ENCODE measurements at places on chromosomes 6 and 20.

DNA sequence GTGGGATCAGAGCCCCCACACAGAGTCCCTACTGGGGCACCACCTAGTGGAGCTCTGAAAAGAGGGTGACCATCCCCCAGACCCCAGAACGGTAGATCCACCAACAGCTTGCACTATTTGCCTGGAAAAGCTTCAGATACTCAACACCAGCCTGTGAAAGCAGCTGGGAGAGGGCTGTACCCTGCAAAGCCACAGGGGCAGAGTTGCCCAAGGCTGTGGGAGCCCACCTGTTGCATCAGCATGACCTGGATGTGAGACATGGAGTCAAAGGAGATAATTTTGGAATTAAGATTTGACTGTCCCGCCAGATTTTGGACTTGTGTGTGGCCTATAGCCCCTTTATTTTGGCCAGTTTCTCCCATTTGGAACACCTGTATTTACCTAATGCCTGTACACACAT, 260.4 kb downstream of the TBX18 start:
- no peak for DNase-seq

DNA sequence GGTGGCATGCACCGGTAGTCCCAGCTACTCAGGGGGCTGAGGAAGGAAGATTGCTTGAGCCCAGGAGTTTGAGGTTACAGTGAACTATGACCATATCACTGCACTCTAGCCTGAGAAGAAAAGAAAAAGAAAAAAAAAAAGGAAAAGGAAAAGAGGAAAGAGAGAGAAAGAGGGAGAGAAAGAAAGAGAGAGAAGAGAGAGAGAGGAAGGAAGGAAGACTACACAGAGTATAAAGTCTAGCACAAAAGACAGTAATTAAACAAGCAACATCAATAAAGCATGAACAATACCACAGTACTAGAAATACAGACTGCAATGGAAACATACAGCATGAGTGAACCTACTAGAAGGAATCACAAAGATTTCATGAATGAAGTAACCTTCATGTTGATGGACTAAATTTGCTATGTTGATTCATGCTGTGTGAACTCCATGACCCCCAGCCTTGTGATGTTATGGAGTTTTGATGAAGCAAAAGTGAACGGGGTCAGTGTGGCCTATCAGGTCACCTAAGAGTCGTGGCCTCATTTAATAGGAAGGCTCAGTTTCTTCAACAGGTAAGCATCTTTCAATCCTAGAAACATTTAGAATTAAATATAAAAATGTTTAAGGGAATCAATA, 57.6 kb downstream of the NUDT3 start:
- DNase-seq, result no peak

DNA sequence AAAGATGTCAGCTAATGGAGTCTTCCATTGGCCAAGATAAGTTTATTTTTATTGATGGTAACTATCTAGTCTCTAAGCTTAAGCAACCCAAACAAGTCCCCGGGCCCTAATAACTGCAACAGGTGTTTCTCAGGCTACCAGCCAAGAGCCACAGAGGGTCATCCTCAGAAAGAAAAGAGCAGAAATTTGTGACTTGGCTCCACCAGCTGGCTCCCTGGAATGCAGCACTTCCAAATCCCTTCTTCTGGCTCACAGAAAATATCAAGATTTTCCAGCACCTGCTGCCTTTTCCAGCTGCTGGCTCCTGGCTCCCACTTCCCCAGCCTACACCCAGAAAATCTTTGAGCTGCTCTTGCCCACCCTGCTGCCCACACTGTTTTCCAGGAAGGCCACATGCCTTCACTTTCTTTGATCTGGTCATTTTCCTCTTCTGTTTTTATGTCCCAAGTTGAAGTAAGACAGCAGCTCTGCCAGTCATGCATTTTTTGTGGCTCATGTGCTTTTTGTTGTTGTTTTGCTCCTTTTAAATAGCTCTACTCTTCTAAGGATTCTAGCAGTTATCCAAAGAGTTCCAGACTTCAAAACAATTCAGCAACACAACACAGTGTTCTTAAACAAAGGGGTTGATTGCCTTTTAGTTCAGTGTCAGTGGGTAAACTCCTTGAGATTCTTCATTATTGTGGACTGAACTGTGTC, 151.0 kb upstream of the SMLR1 start:
- no peak for DNase-seq

GRCh38 chr6:121485359-121485811, 49.9 kb downstream of the GJA1 start:
- no peak for DNase-seq

GRCh38 chr20:37977338-37977737, 55.9 kb downstream of the TTI1 start:
- DNase-seq, result no peak

DNA sequence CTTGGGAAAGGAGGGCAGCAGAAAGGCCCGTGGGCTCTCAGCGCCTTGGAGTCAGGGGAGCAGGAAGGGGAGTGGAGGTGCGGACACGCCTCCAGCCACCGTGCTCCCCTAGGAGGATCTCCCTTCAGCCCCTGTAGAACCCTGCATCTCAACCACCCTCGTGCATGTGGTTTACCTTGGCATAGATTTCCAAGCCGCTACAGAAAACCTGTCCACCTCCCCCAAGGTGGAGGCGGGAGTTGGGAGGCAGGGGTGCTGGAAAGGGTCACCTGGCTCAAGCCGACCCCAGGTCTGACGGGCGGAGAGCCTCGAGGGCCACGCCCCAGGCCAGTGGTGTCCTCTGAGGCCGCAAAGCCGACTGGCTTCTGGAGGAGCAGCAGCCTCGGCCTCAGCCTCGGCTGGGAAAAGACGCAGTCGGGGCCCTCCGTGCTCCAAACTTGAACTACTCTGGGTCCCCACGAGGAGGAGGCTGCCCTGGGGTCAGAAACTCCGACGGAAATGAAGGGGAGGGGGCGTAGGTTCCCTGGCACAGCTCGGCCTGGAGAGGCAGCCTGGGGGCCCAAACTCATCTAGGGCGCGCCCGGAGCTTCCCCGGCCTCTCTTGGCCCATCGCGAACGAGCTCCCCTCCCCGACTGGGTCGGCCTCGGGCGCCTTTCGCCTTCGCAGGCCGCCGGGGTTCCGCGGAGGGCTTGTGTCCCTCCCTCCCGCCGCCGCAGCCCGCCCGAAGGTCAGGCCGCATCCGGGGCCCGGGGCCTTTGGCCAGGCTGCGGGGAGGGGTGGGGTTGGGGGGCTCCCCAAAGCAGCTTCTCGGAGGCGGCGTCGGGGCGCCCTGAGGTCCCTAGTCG, 6.3 kb upstream of the FOXF2 start:
- DNase-seq, result no peak

GRCh38 chr6:72425003-72425681, 196.7 kb upstream of the KCNQ5 start:
- DNase-seq, result no peak

DNA sequence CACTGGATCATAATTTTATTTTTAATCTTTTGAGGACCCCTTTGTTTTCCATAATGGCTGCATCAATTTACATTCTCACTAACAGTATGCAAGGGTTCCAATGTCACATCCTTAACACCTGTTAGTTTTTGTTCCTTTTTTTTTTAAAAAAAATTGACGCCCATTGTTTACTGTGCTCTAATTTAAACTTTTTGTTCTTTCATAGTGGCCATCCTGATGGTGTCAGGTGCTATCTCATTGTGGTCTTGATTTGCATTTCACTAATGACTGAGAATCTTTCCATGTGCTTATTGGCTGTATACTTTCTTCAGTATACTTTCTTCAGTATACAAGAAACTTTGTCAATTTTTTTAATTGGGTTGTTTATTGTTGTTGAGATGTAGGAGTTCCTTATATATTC, 347.0 kb downstream of the RNGTT start:
- no peak for DNase-seq

DNA sequence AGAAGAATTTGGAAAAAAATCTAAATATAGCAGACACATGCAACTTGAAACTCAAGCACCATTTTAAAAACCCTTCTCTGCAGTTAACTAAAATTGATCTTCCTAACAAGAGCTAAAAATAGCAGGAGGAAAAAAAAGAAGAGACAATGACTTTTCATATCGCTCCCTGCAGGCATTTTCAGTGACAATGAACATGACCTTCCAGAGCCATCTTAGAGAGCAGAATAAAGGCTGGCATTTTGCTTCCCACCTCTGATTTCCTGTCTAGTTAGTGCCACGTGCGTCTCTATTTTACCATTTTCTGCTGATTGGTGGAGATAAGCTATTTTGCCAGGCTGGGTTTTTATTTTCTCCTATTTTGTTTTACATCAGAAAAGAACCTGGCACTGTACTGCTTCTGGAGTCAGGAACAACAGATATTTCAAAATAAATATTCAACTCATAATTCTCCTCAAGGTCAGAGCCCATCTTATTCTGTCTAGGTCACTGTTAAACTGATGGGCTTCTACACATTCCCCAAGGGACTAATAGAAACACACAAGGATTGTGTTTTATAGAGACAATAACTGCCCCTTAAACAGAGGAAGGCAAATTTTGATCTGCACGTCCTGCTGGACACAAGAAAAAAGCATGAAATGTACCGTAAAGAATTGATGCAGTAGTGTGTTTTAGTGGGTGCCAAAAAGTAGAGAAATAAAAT, 70.2 kb upstream of the ENPP5 start:
- no peak for DNase-seq

GRCh38 chr6:107646176-107646575, 156.3 kb downstream of the SOBP start:
- no peak for DNase-seq

DNA sequence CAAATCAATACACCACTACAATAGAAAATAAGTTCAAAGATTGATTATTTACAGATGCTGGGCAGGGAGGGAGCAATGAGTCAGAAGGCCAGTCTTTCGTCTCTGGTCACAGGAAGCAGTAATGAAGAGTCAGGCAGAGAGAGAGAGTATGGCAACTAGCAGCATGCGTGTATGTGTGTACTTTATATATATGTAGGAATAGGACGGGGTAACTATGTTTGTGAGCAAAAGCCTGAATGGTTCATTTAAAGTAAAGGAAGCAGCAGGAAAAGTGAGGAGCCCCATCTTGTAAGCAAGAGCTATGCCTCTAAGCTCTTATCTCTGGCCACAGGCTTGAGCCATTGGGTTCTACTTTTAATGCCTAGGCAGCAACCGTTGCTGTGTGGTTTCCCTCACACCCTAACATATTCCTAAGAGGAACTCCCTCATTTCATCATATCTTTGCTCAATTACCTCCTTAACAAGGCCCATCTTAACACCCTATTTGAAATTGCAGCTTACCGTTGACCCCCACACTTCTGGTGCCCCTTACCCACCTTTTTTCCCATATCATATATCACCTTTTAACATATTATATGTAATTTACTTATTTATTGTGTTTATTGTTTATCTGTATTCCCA, 66.6 kb downstream of the AFG1L start:
- no peak for DNase-seq

GRCh38 chr20:58784321-58785074, 66.2 kb downstream of the GNAS-AS1 start:
- DNase-seq, result no peak

DNA sequence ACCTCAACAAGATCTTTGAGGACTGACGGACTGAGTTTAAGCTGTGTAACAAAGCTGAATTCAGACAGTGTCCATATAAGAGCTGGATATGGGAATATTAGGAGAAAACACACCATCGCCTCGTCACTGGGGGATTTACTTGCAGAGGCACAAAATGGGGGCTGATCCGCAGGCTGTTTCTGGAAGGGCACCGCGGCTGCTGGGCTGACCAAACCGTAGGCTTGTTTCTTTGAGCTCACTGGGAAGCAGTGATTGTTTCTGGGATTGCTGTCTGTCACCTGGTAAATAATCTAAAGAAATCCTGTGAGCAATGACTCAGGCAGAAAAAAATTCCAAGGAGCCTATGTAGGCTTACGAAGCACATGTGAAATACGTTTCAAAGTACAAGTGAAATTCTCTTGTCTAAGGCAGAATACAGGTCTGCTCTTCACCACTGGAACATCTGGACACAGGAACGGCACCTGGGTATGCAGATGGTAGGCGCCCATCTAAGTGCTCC, 63.9 kb upstream of the MPC1 start:
- DNase-seq, result no peak

DNA sequence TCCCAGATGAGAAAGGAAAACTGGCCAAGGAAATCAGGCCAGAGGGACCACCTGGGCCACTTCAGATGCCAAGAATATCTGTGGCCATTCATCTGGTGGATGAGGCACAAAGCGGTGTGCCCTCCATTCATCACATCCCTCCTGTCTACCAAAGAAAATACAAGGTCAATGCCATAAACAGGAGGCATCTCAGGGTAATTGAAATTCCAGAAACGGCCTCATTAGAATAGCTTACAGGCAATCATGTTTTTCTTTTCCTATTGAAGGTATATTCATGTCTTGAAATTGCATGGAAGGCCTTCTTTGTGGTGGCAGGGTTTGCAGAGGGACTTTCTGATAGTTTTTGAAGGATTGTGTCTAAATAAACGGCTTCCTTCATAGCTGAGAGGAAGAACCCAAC, 578.3 kb downstream of the HAO1 start:
- no peak for DNase-seq

- no peak for DNase-seq
Measured at GRCh38 chr20:50321797-50322480, 131.3 kb downstream of the CEBPB start.

- no peak for DNase-seq
Measured at GRCh38 chr20:3377644-3378043, 29.8 kb downstream of the DNAAF9 start.

- DNase-seq, result no peak
Measured at GRCh38 chr6:166323395-166323794, 15.2 kb upstream of the PRR18 start.

DNA sequence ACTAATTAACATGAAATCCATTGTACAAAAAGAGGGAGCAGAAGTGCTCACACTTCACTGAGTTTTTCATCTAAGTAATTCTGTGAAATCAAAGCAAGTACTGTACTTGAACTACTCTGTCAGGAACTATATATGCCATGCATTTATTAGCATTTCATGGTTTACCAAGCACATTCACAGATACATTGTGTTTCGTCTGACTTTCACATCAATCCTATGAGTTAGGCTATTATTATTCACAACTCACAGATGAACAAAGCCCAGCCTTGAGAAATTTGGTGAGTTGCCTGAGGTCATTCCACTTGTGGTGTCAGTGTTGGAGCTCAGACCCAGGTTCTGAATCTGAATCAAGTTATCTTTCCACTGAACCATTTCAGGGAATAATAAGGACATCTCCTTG, 33.7 kb upstream of the TENT5A start:
- DNase-seq, result no peak

DNA sequence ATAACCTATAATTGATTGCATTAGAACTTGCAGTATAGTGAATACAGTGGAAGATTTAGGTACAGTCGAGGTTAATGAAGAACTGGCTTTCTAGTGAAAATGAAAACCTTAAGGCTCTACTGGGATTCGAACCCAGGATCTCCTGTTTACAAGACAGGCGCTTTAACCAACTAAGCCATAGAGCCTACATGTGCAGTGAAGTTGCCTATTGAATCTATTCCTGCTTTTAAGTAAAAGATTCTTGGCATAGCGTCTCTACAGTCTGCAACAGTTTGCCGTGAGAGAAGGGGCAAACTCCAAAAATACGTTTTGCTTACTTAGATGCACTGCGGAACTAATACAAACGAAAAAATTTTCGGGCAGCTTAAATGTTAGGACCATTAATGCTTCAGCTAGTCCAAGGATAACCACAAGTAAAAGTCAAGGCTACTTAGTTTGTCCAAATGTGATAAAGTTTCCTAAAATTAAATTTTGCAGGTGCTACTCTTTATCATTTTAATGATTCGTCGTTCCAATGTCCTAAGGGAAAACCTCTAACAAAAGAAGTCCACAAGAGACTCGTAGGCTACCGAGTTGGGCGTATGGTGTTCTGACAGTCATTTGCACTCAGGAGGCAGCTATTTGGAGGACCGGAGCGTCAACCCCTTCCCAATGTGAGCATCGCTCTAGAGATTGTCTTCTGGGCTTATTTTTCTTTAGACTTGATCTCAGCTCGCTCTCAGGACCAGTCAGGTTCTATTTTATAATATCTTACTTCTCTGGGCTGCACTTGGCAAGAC, 31.3 kb upstream of the ZSCAN23 start:
- DNase-seq, result no peak

Measured in stimulated activated CD8-positive, alpha-beta memory T cell treated with anti-CD3 and anti-CD28 coated beads, Interleukin-2, amount 100 ng/mL, for 48 hours (primary cell).